NCI-H146 (cell line): ENCODE measurements at places on chromosomes 12 and 14.

GRCh38 chr14:33848706-33849454 is 102.0 kb downstream of the EGLN3 start:
- no peak for DNase-seq

GRCh38 chr12:98149691-98150210 is 365.6 kb upstream of the TMPO start:
- DNase-seq: no peak

GRCh38 chr14:37034410-37035285 is 137.8 kb downstream of the SLC25A21 start:
- no peak for DNase-seq

DNA sequence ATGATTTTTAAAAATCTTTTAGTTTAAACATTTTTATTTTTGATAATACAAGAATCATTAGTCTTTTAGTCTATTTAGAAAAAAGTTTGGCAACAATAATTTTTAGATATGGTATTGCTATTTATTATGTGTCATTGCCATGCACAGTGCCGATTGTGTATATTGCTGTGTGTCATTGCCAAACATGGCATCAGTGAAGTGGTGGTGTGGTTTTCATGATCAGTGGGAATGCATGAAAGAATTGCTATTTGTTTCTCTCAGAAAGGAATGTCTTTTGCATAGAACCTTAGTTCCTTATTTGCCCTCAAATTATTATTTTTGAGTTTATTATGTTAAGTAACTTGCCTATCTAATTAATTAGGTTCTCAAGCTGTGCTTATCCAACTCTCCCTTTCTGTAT is 397.5 kb upstream of the PDE3A start:
- DNase-seq: no peak

DNA sequence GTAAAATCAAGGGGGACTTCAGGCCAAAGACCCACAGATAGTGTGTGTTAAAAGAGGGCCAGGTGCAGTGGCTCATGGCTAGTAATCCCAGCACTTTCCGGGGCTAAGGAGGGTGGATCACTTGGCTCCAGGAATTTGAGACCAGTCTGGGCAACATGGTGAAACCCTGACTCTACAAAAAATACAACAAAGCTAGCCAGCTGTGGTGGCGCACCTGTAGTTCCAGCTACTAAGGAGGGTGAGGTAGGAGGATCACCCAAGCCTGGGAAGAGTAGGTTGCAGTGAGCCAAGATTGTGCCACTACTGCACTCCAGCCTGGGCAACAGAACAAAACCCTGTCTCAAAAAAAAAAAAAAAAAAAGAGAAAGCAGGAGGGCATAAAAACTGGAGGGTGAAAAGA is 8.5 kb downstream of the VCPKMT start:
- no peak for DNase-seq

DNA sequence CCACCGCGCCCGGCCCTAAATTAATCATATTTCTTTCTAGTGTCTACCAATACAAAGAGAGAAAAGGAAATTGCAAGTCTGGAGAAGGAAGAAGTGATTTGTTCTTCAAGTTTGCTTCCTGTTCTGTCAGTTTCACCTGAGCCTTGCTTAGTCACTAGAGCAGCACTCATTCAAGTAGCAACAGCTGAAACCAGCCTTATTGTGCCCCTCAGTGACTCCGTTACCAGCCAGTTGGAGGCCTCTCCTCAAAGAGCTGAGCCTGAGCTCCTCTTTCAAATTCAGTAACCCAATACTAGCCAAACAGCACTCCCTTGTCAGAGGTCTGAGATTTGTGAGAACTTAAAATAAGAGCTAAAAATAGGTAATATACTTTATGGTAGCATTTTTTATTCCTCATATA is 17.4 kb downstream of the PAWR start:
- DNase-seq: no peak

- DNase-seq: no peak
Observed at GRCh38 chr14:34710744-34711143, 3.6 kb downstream of the CFL2 start.

DNA sequence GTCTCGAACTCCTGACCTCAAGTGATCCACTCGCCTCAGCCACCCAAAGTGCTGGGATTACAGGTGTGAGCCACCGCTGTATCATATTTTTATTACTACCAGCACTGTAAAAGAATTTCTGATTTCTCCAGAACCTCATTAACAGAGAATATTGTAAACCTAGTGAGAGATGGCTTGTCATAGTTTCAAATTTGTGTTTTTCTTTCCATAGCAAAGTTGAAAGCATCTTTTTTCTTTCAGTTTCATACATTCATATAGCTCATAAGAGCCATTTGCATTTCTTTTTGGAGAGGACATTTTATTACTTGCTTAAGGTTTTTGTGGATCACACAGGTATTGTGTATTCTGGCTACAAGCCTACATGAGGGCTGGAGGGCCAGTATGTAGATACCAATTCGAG is 58.0 kb downstream of the MIS18BP1 start:
- DNase-seq: no peak

DNA sequence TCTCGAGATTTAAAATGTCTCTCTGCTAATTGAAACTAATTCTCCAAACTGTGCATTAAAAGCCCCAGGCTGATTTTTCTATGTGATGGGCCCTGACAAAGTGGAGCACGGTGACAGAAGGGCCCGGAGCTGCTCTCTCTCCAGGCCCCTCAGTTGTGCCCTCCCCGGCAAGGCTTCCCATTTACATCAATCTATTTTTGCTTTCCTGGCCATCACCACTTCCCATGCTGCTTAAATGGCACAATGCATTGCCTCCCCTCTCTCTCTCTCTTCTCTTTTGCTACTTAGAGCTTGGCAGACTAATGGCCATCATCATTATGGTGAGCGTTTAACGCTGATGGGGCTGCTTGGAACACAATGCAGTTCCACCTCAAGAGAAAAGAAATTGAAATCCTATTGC is 270.7 kb upstream of the DIO3 start:
- no peak for DNase-seq

DNA sequence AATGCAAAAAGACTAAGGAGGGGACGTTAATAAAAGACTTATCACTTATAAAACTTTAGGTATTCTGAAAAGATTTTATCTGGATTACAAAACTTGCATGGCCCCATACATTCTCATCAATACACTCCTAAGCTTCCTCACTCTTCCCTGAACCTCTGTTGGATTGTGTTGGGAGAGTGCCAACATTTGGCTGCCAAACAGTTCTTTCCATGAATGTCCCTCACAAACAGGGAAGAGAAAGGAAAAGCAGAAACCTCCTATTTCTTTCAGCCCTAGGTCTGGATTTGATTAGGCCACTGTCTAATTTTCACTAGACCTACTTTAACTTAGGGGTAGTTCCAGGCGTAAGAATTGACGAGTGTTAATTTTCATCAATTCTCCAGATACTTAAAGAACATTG is 11.7 kb downstream of the PTHLH start:
- no peak for DNase-seq

GRCh38 chr14:24630087-24630871 is 3.7 kb downstream of the GZMB start:
- DNase-seq: no peak

DNA sequence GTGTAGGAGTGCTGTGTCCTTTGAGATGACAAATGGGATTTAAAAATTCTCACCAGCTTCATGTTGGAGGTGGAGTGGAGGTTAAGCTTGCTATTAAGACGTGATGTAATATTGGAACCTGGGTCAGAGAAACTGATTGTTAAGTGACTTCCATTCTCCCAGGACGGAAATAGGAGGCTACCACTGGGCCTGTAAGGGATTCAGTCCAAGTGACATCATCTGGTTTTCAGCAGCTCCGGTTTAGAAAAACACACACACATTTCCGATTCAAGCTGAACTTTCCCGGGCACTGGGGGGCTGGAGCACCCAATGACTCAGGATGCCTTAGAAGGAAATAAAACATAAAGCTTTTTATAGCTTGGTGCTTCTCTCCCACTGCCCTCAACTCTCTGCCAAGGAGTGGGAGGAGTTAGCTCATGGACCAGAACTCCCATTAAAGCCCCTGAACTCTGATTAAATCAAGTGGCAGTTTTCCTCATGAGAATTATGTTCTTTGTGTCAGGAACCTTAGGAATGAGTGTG is 12.4 kb downstream of the CALM1 start:
- no peak for DNase-seq
